ENCODE measurements at places on chromosomes 7 and 10.

- DNase-seq = no peak
Observed at GRCh38 chr7:155189590-155189989, 108.1 kb upstream of the INSIG1 start.

DNA sequence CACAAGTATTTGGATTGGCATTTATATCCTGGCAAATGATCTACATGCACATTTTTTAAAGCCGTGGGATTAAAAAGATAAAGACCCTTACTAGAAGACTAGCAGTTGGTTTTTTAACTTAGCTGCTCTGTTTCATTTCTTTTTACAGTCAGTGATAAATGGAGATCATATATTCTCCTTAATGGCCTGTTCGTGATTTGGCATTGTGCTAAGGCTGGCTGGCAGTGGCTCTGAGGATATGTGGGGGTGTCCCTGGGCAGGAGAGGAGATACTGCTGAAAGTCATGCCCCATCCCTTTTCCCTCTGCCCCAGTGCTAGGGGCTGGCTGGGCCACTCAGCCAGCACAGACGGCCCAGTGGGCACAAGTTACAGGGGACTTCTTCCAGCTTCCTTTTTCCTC lies 341.7 kb downstream of the PRPF18 start:
- peak; percentile 54 for DNase-seq

- no peak for DNase-seq
Observed at GRCh38 chr10:16437540-16437894, 707 bp downstream of the PTER start.

- peak; percentile 25 for DNase-seq
Observed at GRCh38 chr7:38179776-38180226, 1.8 kb downstream of the STARD3NL start.

DNA sequence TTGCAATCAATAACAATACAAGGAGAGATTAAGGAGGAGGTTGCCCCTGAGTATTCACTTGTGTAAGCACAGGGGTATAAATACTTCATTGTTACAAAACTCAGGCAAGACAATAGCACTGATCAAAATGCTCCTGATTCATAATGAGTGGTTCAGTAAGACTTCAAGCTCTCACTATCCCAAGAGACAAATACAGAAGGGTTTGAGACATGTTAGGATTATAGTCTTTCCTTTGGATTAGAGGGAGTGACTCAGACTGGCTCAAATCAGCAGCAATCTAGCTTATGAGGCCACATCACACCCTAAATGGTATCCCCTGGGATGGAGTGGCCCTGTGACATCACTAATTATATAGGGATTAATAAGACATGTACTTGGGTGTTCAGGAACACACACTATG lies 167.2 kb upstream of the HGF start:
- no peak for DNase-seq

- DNase-seq = no peak
Observed at GRCh38 chr7:156781972-156782371, 111.0 kb downstream of the LMBR1 start.

DNA sequence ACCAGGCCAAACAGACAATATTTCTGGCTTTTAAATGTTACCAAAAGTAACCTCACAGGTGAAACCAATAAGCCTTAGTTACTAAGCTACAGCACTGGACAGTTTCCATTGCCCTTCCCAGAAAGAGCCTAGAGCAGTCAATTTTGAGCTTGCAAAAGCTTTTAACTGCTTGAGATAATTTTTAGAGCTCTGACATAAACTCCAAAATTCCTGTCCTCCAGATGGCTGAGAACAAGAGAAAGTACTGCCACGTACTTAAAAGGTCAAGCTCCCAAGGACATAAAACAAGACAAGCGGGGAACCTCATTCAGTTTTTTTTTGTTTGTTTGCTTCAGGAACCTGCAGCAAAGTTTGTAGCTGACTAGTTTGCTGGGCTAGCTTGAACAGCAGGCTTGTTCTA lies 54.1 kb downstream of the BBS9 start:
- no peak for DNase-seq

GRCh38 chr7:68958571-68958970 lies 639.7 kb upstream of the AUTS2 start:
- DNase-seq = no peak

GRCh38 chr10:93386631-93387369 lies 95.3 kb downstream of the MYOF start:
- DNase-seq = no peak

GRCh38 chr7:85781606-85782005 lies 594.8 kb upstream of the SEMA3D start:
- no peak for DNase-seq

- no peak for DNase-seq
Observed at GRCh38 chr7:82335001-82335400, 108.6 kb downstream of the CACNA2D1 start.

DNA sequence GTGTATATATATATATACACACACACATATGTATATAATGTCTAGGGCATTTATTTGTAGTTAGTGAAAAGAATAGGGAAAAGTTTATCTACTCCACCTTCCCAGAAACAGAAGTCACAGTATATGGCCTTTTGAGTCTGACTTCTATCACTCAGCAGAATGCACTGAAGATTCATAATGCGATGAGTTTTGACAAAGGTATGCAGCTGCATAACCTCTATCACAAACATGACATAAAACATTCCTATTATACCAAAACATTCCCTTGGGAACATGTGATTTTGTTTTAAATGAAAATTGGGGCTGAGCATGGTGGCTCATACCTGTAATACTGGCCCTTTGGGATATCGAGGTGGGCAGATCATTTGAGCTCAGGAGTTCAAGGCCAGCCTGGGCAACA lies 137.3 kb upstream of the EEPD1 start:
- DNase-seq = no peak

DNA sequence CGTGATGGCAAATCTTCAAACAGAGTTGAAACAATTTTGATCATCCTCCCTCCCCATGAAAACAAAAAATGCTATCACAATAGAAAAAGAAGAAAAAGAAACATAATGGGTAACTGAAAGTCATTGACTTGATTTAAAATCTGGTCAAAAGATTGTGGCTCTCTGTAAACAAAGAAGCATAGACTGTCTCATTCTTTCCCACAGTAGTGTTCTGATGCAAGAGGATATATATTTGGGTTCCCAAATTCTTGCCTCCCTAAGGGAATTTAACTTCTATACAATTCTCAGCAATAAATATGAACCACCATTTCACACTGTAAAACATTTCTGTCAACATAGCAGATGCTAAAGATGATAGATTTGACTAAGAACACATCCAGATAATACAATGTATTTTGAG lies 32.8 kb upstream of the MEOX2 start:
- no peak for DNase-seq

GRCh38 chr10:89889606-89890005 lies 188.2 kb downstream of the KIF20B start:
- DNase-seq = no peak

GRCh38 chr10:7507887-7508726 lies 97.3 kb upstream of the SFMBT2 start:
- no peak for DNase-seq

- DNase-seq = no peak
Observed at GRCh38 chr7:31857172-31857571, 170.2 kb downstream of the PPP1R17 start.

GRCh38 chr10:75287697-75288096 lies 51.9 kb upstream of the COMTD1 start:
- DNase-seq = no peak

DNA sequence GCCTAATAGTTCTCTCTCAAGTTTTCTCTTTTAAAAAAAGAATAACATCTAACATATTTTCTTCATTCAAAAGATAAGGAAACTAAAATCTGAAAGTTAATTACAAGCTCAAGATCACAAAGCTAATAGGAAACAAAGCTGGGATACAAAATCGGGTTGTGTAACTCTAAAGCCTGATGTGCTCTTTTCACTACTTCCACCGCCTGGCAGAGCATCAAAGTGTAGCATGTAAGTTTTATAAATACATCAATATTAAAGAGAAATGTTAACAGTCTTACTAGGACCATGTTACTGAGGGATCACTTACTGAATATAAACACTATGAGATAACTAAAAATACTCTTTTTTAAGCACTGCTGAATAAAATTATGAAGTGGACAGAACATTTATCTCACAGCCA lies 97.2 kb downstream of the KMT2C start:
- DNase-seq = no peak

DNA sequence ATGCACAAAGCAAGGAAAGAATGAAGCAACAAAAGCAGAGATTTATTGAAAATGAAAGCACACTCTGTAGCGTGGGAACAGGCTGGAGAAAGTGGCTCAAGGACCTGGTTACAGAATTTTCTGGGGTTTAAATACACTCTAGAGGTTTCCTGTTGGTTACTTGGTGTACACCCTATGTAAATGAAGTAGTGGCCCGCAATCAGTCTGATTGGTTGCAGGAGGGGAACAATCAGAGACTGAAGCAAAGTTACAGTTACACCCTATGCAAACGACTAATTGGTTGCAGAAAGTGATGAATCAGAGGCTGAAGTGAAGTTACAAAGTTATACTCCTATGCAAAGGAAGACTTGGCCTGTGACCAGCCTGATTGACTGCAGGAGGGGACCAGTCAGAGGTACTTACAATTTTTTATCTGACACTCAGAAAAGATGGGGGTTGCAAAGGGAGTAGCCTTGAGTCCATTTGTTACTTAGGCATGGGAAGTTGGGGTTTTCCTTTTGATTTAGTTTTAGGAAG lies 3.6 kb upstream of the MTPN start:
- DNase-seq = peak; percentile 76

DNA sequence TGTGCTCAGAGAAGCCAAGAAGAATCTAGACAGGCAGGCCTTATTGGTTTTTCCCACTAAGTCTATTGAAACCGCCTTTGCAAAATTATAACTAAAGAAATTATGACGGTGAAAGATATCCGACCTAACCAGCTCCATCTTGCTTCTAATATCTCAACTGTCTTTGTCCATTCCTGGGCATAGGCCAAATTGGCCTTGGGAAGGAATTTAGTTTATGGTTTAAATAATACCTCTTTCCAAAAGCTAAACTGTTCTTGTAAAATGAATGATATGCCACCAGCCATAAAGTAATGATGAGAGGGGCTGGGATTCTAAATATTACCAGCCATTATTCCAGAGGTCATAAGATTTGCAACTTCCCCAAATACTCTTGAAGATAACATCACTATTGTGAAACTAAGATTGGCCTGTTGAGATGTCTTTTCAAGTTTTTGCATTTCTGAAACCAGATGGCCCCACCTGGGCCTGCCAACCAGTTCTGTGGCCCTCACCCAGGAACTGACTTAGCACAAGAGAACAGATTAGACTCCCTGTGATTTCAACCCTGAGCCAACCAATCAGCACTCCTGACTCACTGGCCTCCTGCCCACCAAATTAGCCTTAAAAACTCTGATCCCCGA lies 41.2 kb upstream of the SLC35G1 start:
- DNase-seq = no peak

DNA sequence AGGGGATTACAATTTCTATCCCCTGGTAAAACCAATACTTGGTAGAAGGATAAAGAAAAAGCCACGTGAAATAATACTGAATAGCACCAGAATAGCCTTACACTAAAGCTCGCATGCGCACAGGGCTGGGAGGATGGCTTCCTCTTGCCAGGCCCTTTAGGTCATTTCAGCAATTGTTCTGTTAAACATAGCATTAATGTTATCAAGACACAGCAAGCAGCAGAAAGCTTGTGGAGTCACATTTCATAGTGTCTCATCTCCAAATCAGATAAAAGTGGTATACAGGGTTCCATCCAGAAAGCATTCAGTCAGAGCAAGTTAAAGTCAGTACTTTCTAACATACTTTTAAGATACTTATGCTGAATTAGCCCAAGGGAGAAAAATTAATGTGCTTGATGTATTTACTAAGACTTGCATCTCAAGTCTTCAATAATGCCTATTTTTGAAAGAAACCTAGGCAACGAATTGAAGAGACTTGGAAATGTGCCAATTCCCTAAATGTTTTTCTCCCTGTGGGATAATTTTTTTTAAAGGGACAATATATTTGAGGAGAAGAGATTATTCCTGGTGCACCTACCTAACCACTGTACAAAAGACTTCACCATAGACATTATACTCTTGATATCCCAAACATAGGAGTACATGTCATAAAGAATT lies 14.3 kb upstream of the NPM3 start:
- no peak for DNase-seq

DNA sequence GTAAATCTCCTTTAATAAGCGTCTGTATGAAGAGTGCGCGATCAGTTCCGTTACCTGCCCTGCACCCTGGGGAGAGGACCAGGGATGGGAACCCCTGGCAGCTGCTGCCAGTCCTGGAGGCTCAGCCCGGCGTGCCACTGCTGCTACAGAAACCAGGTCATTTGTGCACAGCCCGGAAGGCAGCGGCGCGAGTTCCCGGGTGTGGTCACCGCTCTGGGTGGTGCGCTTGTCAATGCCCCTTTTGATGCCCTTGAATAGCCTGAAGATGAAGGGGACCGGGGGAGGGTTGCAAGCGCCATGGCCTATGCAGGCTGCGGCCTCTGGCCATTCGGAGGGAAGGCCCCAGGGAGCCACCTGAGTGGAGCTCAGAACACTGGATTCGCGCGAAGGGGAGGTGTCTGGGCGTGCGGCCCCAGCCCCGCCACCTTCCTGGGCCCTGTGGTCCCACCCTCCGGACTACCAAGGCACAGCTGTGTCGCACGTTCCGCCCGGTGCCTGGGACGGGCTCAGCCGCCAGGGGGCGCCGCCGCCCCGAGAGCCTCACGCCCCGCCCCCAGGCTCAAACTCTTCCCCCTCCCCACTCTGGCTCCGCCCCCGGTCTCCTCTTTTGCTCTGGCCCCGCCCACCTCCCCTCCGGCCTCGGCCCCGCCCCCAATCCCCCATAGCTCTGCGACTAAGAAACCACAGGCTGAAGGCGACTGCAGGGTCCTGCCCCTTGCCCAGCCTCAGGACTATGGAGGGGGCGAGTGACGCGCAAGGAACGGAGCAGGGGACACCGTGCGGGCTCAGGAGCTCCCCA lies 16.5 kb downstream of the AP5Z1 start:
- peak; percentile 40 for DNase-seq

DNA sequence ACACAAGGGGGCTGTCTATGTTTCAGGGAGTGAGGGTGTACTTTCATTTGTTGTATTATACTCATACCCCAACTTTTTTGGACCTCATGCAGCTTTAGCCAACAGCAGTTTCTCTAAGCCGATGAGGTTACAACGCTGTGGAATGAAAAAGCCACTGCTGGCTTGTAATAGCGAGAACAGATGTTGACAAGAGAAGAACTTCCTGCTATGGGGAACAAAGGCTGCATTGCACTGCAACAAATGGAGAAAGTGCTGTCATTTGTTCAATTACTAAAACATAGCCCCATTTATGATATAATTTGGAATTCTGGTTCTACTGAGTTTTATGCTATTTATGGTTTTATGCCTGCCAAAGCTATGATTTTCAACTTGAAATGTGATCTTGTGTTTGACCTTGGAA lies 104.2 kb upstream of the TMEM72 start:
- no peak for DNase-seq

All from Daoy (cell line).